Activated T-cell treated with anti-CD3 and anti-CD28 coated beads, Interleukin-2, amount 50 U/mL, for 1 hour (primary cell): ENCODE measurements at places on chromosomes 5 and 9.

DNA sequence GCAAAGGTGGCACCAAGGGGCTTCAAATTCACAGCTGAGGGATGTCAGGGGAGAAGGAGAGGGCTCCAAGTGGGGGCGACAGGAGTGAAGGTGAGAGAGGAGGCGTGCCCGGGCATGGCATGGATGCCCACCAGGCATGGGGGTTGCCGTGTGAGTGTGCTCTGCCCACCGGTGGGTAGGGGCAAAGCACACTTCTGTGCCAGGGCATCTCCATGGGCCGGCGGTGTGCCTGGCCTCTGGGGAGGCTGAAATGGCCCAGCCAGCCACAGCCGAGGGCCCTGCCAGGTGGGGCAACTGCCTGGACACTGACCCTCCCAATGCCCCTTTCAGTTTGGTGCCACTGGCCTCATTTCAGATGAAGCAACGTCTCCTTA, 14.0 kb upstream of the RNU6ATAC start:
- DNase-seq: no peak

- DNase-seq: no peak
These were observed 48.9 kb downstream of the APBA1 start for GRCh38 chr9:69623276-69623675.

GRCh38 chr9:2039294-2040180, 24.4 kb downstream of the SMARCA2 start:
- no peak for DNase-seq

DNA sequence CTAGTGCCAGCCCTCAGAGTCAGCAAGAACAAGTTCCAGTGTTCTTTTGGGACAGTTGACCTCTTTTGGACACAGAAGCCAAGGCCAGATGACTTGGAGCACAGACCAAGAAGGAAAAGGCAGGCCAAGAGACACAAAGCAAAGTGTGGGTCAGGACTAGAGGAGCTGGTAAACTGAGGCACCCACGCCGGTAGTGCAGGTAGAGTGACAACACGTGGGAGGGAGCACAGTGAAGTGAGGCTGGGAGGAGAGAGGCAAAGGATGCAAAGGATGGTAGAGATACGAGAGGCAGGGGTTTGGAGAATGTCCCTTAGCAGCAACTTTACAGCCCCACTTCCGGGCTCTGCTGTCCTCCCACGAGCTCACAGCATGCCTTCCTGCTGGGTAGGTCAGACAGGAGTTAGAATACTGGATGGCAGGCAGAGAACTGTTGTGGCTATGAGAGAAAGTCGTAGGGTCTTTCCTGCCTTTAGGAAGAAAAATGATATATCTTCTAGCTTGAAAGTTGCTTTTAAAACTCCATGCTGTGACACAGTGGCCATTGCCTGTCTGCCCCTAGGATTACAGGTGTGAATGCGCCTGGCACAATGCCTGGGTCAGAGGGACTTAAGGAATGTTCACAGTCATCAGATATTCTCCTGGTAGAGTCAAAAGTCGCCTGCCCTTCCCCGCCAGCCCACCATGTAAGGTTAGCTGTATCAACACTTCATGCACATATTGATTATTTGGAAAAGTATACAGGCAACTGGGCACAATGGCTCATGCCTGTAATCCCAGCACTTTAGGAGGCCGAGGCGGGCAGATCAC, 97.9 kb downstream of the PDE8B start:
- DNase-seq: no peak

GRCh38 chr9:135588371-135588770, 26.8 kb downstream of the PAEP start:
- no peak for DNase-seq

DNA sequence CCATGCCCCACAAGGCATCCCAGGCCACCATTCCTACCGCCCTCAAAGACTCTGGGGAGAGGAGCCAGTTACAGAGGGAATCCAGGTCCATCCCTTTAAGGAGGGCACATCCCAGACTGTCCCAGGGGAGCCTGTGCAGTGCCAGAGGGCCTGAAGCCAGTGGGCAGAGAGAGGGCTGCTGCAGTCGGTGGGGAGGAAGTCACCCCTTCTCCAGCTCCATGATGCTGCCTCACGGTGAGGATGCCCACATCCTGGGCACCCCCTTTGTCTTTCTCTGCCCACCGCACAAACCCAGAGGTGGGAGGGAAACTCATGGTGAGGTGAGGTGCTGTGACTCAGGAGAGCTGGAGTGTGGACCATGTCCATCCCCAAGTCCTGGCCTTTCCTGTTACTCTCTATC, 26.2 kb upstream of the ANKRD33B start:
- DNase-seq: no peak

- no peak for DNase-seq
These were observed 509.7 kb downstream of the PSAT1 start for GRCh38 chr9:78806492-78807160.

GRCh38 chr9:6052293-6052919, 37.0 kb upstream of the RANBP6 start:
- no peak for DNase-seq

GRCh38 chr9:136443087-136443486, 3.4 kb upstream of the INPP5E start:
- DNase-seq: no peak

DNA sequence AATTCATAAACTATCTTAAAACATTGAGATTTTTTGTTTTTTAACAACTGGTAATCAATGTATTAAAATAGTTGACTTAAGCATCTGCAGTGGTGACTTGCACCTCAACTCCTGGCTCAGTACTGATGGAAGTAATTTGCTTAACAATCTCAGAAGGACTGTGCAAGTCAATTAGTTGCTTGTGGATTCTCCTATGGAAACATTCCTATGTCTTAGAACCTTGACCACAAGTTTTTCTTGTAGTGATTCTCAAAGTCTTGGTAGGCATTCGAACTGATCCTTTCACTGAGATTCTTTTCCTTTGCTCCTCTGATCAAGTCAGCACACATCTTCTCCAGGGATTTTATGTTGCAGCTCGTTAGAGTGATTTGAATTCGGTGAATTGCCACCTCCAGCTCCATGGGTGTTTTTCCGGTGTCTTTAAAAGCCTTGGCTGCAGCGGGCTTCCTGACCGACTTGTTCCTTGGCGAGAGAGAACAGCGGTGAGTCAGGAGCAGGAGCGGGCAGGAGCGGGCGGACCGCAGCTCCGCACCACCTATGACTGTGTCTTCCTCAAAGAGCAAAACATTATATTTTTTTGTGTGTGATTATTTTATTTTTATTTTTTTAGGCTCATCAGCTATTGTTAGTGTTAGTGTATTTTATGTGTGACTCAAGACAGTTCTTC, 21.1 kb downstream of the HMGXB3 start:
- no peak for DNase-seq

GRCh38 chr5:76303921-76304320, 99.2 kb upstream of the IQGAP2 start:
- DNase-seq: peak; percentile 26
